Breast epithelium (tissue), 4 donors: ENCODE measurements at places on chromosomes 4 and X. TPM values are rescaled to one million over a fixed set of nuclear protein-coding genes. Genes with fewer than 3 reads are reported as not detected.

DNA sequence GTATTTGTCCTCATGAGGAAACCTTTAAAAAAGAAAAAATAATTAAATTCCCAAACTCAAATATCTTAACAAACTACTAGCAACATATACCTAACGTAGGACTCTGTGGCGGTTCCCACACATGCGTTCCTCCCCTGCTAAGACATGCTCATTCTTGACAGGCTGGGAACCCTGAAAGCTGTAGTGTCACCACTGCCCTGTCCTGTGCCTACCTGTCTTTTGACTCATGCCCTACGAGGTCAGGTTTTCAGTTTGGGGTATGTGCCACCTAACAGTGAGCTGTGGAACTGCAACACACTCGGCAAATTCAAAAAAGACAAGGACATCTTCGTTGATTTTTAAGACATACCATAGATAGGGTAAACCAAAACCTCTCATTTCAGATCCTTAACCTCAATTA, 17.8 kb downstream of the IDS start:
- no peaks in the 10 kb centered on the region for H3K36me3 ChIP-seq
- H3K4me1 ChIP-seq: no peaks in the 10 kb centered on the region
- no peak overlapping the region for H3K4me3 ChIP-seq
- no peak for DNase-seq
- no peak overlapping the region for H3K27ac ChIP-seq

DNA sequence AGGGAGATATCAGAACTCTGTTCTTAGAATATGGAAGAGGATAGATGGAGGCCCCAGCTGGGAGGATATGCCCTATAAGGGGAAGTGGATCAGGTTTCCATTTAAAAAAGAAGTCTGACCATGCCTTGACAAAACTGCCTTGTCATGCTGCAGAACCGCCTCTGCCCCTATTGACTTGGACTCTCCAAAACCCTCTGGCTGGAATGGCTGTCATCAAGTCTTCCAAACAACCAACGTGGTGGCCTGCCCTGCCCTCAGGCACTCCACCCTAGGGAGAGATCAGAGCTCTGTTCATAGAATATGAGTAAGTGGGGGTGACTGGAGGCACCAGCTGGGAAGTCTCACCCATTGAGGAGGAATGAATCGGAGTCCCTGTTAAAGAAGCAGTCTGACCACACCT, 114.9 kb downstream of the VSIG4 start:
- H3K36me3 ChIP-seq: no peaks in the 10 kb centered on the region
- no peak overlapping the region for H3K27ac ChIP-seq
- H3K4me1 ChIP-seq: no peaks in the 10 kb centered on the region
- peaks cover 36% of the 10 kb centered on the region for H3K27me3 ChIP-seq
- no peak overlapping the region for H3K4me3 ChIP-seq
- no peak for DNase-seq

Gene NDST3
- total RNA-seq: 0.29 TPM

GRCh38 chr4:73735231-73735630, 5.1 kb upstream of the CXCL8 start:
- no peak overlapping the region for H3K4me3 ChIP-seq
- no peak overlapping the region for H3K27ac ChIP-seq
- DNase-seq: no peak
- H3K4me1 ChIP-seq: no peaks in the 10 kb centered on the region
- no peaks in the 10 kb centered on the region for H3K27me3 ChIP-seq
- no peaks in the 10 kb centered on the region for H3K36me3 ChIP-seq

GRCh38 chrX:133477986-133478385, 62.7 kb upstream of the GPC4 start:
- no peak overlapping the region for H3K27ac ChIP-seq
- no peaks in the 10 kb centered on the region for H3K36me3 ChIP-seq
- H3K4me1 ChIP-seq: no peaks in the 10 kb centered on the region

GRCh38 chr4:70754470-70754869, 32.7 kb downstream of the RUFY3 start:
- H3K4me3 ChIP-seq: no peak overlapping the region
- no peaks in the 10 kb centered on the region for H3K36me3 ChIP-seq
- H3K4me1 ChIP-seq: no peaks in the 10 kb centered on the region
- H3K27me3 ChIP-seq: no peaks in the 10 kb centered on the region

GRCh38 chr4:6566391-6567190, 8.4 kb upstream of the MAN2B2 start:
- no peaks in the 10 kb centered on the region for H3K36me3 ChIP-seq
- H3K27ac ChIP-seq: no peak overlapping the region
- H3K4me1 ChIP-seq: peaks cover 10% of the 10 kb centered on the region
- DNase-seq: no peak
- H3K27me3 ChIP-seq: peaks cover 9% of the 10 kb centered on the region

Gene NOX1
- not detected for total RNA-seq

DNA sequence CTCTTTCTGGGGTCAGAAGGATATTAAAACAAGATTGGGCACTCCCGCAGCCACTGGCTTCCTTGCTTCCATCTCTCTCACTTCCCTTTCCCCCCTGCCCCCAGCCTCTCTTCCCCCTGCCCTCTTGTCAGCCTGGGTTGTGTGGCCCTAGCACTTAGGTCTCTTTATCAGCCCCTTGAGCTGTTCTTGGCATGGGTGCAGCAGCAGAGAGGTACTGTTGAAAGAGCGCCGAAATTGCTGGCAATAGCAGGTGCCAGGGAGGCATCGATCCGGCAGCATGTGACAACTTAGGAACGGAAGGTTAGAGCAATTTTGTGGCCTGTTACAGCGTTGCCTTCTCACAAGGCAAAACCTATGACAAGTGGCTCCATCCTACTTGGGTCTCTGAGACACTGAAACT, 333.1 kb upstream of the IGFBP7 start:
- H3K27ac ChIP-seq: no peak overlapping the region
- no peaks in the 10 kb centered on the region for H3K36me3 ChIP-seq
- no peak overlapping the region for H3K4me3 ChIP-seq
- no peak for DNase-seq

- no peak overlapping the region for H3K4me3 ChIP-seq
- DNase-seq: no peak
- H3K27me3 ChIP-seq: peaks cover 30% of the 10 kb centered on the region
- no peaks in the 10 kb centered on the region for H3K36me3 ChIP-seq
These were observed 7.3 kb upstream of the RAB9B start for GRCh38 chrX:103839404-103839803.

DNA sequence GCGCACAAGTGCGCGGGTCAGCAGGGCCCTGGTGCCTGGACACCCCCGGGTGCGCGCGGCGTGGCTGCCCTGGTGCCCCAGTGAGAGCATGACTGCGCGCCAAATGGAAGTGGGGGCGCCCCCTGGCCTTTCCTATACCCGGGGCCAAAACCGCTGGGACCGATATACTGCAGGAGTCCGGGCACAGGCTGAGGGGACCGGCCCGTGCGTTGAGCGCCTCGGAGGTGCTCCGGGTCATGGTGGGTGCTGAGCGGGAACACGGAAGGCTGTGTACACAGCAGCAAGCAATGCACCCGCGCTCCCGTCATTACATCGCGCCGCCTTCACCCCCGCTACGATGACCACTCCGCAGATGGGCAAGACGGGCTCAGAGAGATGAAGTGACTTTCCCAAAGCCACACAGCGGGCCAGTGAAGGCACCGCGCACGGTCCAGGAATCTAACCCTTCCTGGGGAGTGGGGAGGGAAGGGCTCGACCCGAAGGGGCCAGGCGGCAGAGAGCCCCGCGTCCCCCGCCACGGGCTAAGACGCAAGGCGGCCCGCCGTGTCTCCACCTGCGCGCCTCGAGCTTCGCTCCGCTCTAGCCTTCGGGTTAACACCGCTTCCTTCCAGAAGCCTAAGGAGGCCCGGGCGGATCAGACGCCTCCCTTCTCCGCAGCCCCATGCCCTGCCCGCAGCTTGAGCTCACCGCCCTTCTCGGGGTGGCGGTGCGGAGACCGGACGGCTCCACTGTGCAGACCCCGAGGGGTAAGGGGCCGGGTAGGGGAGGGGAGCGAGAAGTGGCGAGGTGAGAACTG, 11.3 kb downstream of the HMX1 start:
- no peaks in the 10 kb centered on the region for H3K36me3 ChIP-seq
- no peaks in the 10 kb centered on the region for H3K4me1 ChIP-seq
- H3K27ac ChIP-seq: no peak overlapping the region
- peak overlapping the region; percentile 31 for H3K4me3 ChIP-seq
- no peak for DNase-seq

Gene PASD1
- not detected for total RNA-seq

GRCh38 chr4:89044147-89044900, 12.7 kb downstream of the FAM13A start:
- no peak for DNase-seq
- no peaks in the 10 kb centered on the region for H3K27me3 ChIP-seq
- no peak overlapping the region for H3K27ac ChIP-seq

DNA sequence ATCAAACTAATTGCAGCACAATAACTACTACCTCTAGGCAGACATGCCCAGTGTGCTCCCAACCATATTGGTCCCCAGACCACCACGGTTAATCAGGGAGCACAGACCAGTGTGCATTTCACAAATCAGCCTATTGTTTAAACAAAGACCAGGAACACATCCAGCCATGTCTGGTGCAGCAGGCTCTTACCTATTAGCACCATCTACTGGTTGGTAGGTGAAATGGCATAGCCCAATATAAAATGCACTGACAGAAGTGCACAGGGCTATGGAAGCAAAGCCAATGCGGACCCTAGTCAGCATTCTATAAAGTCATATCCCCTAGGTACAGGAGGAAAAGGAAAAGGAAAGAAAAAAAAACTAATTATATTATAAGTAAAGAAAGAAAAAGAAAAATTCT, 15.5 kb upstream of the CYLC1 start:
- DNase-seq: no peak
- H3K27me3 ChIP-seq: peaks cover 15% of the 10 kb centered on the region
- H3K4me3 ChIP-seq: no peak overlapping the region
- no peak overlapping the region for H3K27ac ChIP-seq
- no peaks in the 10 kb centered on the region for H3K36me3 ChIP-seq
- H3K4me1 ChIP-seq: no peaks in the 10 kb centered on the region

DNA sequence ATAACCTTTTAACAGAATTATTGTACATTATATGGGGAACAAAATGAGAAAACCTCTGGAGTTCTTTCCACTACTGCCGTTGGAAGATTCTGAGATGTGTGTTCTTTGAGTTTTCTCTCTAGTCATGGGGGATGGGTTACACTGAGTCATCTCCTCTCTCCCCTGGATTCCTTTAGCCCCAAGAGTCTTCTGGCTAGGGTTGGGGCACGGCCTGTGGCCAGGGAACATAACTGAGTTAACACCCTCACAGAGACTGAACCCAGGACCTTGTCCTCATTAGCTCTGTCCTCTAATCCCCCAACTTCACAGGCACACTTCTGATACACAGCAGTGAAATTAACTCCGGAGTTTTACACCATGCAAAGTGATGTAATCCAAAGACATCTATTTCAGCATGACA, 142.3 kb upstream of the F9 start:
- H3K27ac ChIP-seq: no peak overlapping the region
- no peak overlapping the region for H3K4me3 ChIP-seq
- no peak for DNase-seq
- peaks cover 8% of the 10 kb centered on the region for H3K27me3 ChIP-seq
- H3K36me3 ChIP-seq: no peaks in the 10 kb centered on the region
- H3K4me1 ChIP-seq: no peaks in the 10 kb centered on the region

DNA sequence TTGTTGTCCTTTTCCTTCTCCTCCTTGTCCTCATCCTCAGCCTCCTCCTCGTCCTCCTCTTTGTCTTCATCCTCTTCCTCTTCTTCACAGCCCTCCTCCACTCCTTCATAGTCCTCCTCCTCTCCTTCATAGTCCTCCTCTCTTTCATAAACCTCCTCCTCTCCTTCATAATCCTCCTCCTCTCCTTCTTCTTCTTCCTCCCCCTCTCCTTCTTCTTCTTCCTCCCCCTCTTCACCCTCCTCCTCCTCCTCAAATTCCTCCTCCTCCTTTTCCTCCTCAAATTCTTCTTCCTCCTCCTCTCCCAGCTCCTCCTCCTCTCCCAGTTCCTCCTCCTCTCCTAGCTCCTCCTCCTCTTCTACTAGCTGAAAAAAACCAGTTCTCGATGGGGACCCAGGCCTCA, 143.8 kb upstream of the RADX start:
- no peak overlapping the region for H3K4me3 ChIP-seq
- no peak overlapping the region for H3K27ac ChIP-seq
- H3K4me1 ChIP-seq: no peaks in the 10 kb centered on the region

- H3K4me1 ChIP-seq: no peaks in the 10 kb centered on the region
- H3K27me3 ChIP-seq: peaks cover 32% of the 10 kb centered on the region
- H3K27ac ChIP-seq: no peak overlapping the region
- H3K4me3 ChIP-seq: no peak overlapping the region
- H3K36me3 ChIP-seq: no peaks in the 10 kb centered on the region
These were observed 4.3 kb upstream of the MID1IP1 start for GRCh38 chrX:38796946-38797345.

Gene CC2D2A
- 22.9 TPM for total RNA-seq

DNA sequence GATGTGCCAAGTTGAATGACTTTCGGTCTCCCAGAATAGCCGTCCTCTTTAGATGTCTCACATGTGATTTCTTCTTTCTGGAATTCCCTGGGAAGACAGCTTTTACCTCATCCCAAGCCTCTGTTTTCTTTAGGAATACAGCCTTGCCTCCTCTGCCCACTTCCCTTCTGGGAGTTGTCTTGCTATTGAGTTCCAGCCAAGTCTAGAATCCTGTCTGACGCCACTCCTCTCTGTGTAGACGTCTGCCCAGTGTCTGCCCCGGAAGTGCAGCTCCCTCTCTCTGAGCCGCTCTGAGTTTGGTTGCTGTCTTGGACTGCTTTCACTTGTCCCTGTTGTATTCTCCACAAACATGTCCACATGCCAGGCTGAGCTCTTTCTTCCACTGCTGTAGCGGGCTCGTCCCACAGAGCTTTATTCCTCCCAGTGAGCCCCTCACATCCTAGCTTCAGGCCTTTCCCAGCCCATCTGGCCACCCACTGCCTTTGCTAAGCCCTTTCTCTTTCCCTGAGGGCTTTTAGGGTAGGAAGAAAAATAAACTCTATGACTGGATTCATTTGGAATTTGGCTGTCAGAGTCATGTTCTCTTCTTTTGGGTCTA, 9.0 kb upstream of the IGFBP7 start:
- H3K36me3 ChIP-seq: no peaks in the 10 kb centered on the region
- DNase-seq: no peak
- no peaks in the 10 kb centered on the region for H3K27me3 ChIP-seq
- no peaks in the 10 kb centered on the region for H3K4me1 ChIP-seq
- H3K4me3 ChIP-seq: peak overlapping the region; percentile 15

Gene DAPP1
- total RNA-seq: 4.9 TPM

DNA sequence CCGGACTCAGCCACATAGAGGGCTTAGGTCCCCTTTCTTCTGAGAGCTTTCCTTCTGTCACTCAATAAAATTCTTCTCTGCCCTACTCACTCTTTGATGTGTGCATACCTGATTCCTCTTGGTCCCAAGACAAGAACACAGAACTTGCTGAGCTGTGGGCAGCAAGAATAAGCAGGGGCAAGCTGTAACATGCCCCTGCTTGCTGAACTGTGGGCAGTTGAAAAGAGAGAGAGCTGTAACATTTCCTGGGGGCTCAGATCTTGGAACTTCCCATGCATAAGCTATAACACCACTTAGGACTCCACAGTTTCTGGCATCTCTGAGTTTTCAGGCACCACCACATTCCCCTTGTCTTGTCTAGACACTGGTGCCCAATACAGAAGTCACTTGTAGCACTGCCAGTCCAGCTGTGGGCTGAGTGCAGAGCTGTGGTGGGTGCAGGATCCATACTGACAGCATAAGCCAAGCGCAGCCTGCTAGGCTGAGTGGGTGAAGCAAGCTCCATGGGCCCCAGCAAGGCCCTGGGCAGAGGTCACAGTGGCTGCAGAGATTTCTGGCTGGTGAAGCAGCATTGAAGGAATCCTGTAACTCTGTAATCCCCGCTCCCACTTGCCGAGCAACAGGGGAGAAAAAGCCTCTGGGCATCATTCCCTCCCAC, 241.2 kb downstream of the PCDH10 start:
- H3K36me3 ChIP-seq: no peaks in the 10 kb centered on the region
- H3K27ac ChIP-seq: no peak overlapping the region
- H3K4me1 ChIP-seq: no peaks in the 10 kb centered on the region
